ENCODE measurements at places on chromosomes 5 and 9.

GRCh38 chr5:32283539-32284377 lies 29.0 kb downstream of the MTMR12 start:
- H3K27me3 ChIP-seq: no peaks in the 10 kb centered on the region
- DNase-seq: no peak
- H3K4me3 ChIP-seq: no peak overlapping the region
- peaks cover 6% of the 10 kb centered on the region for H3K36me3 ChIP-seq
- no peak overlapping the region for H3K27ac ChIP-seq

DNA sequence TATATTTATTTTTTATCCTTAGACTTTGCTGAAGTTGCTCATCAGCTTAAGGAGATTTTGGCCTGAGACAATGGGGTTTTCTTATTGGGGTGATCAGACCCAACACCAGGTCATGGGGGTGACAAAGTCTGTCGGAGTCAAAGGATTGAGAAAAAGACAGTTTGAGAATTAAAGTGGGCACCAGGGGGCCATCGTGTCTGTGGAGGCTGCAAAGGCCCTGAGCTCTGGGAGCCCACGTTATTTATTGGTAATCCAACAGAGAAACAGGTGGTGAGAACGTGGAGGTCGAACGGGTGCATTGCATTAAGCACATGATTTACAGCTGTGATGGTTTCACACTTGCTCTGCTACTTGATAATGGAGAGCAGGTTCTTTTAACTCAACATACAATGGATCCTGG lies 102.5 kb upstream of the CDH10 start:
- no peak overlapping the region for H3K4me3 ChIP-seq
- H3K27me3 ChIP-seq: no peaks in the 10 kb centered on the region
- H3K27ac ChIP-seq: no peak overlapping the region
- H3K36me3 ChIP-seq: no peaks in the 10 kb centered on the region
- no peak for DNase-seq

- no peaks in the 10 kb centered on the region for H3K36me3 ChIP-seq
- peak overlapping the region; percentile 70 for H3K27ac ChIP-seq
- H3K4me1 ChIP-seq: peaks cover 6% of the 10 kb centered on the region
- H3K4me3 ChIP-seq: no peak overlapping the region
- H3K27me3 ChIP-seq: no peaks in the 10 kb centered on the region
- peak; percentile 32 for DNase-seq
These were observed 74.3 kb downstream of the MUSK start for GRCh38 chr9:110742741-110743371.

- DNase-seq: no peak
- H3K27me3 ChIP-seq: no peaks in the 10 kb centered on the region
- no peak overlapping the region for H3K27ac ChIP-seq
- no peaks in the 10 kb centered on the region for H3K36me3 ChIP-seq
- H3K4me1 ChIP-seq: no peaks in the 10 kb centered on the region
- H3K4me3 ChIP-seq: no peak overlapping the region
These were observed 132.4 kb downstream of the ADAMTS2 start for GRCh38 chr5:179212870-179213269.
